ENCODE measurements at places on chromosomes 1 and 21.

DNA sequence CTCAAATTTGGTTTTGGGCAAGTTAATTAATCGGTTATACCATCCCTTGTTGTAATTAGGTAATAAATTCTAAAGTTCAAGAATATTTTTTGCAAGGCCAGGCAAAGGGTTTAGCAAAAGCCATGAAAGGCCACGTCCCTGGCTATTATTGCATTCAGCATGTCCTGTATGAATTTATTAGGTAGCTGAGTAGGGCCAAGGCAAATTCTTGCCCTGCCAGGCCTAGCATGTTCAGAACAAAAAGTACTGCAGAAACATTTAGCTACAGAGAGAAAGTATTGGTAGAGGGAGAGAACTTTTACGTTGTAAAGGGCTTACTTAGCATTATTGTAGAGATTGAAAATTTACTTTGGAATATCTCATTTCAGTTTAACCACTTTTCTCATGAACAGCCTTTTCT is 94.4 kb downstream of the PATJ start:
- no peak for DNase-seq

GRCh38 chr1:146039844-146040194 is 18.3 kb upstream of the HJV start:
- DNase-seq: peak; percentile 34

DNA sequence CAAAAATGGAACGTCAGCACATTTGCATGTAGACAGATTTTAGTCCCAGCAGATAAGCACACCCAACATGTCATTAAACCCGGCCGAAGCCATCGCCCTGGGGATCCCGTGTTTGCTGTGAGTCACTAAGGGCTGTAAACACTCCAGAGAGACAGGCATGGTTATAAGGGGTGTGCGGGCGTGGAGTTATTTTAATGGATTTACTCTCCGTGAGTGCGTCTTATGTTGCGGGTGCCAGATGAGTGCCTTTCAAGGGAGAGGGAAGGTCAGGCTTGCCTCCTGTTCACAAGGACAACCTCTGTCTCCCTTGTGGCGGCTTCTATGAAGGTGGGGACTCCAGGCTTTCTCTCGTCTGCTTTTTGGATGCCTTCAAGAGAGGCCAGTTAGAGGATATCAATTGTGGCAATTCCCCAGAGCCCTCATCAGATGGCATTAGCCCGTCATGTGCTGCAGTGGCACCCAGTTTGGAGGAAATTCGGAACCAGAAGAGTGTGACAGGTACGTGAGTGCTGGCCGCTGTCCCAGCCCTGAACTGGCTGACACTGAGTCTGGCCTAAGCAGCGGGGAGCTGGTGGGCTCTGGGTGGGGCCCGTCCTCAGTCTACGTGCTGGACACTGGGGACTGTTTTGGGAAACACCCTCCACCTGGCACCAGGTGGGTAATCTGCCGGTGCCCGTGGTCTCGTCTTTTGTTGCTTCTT is 223.8 kb upstream of the TMEM51 start:
- DNase-seq: peak; percentile 72

GRCh38 chr1:158246650-158247049 is 7.6 kb upstream of the CD1A start:
- DNase-seq: no peak

DNA sequence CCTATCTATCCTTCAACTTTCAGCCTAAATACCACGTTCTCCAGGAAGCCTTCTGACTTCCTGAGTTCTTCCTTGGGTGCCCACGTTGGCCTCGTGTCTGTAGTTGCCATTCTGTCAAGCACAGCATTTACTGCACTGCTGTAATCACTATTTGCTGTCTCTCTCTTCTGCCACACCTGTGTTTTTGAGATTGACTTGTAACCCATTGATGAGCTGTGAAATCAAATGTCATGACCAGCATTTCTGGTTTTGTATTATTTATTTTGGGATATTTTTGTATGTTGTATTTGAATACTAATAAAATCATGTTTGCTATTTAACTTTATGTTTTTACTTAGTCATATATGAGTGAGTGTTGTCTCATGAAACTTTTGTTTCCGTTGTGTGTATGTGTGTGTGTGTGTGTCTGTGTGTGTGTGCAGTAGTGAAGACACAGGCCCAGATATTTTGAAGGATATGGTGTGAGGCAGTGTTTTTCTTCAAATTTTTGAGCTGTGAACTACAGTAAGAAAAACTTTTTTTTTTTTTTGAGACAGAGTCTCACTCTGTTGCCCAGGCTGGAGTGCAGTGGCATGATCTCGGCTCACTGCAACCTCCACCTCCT is 126.2 kb upstream of the SERBP1 start:
- DNase-seq: no peak

DNA sequence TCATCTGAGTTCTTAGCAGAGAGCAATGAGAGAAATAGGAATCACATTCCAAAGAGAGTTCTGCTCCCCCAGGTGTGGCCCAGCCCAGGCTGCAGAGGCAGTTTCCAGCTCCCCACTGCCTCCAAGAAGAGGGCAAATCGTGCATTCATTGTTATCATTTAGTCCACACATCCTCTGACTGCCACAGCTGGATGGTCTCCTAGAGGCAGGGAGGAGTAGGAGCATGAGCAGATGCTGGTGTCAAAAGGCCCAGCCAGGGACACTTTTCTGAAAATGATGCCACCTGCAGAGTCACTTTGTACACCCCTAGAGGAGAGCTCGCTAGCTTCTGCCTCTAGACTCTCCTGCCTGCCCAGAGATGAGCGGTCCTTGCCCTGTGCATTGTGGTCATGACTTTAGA is 33.6 kb upstream of the GNPAT start:
- DNase-seq: peak; percentile 3

DNA sequence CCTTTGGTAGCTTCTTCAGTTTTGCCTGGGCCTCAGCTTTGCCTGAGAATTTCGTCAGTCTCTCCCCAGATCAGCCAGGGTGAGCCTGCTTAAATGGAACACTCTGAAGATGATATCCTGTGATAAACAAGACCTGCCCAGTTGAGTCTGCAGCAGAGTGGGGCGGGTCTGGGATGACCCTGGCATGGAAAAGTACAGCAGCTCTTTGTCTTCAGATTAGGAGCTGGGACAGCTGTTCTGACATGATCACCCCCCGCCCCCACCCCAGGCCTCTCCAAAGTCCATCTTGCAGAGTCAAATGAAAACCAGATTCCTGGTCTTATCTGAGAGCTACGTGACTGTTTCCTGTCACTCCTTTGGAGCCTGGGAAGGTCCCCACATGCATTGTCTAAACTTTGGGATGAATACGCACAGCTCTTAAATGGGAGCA is 2.2 kb upstream of the TMEM51 start:
- no peak for DNase-seq

DNA sequence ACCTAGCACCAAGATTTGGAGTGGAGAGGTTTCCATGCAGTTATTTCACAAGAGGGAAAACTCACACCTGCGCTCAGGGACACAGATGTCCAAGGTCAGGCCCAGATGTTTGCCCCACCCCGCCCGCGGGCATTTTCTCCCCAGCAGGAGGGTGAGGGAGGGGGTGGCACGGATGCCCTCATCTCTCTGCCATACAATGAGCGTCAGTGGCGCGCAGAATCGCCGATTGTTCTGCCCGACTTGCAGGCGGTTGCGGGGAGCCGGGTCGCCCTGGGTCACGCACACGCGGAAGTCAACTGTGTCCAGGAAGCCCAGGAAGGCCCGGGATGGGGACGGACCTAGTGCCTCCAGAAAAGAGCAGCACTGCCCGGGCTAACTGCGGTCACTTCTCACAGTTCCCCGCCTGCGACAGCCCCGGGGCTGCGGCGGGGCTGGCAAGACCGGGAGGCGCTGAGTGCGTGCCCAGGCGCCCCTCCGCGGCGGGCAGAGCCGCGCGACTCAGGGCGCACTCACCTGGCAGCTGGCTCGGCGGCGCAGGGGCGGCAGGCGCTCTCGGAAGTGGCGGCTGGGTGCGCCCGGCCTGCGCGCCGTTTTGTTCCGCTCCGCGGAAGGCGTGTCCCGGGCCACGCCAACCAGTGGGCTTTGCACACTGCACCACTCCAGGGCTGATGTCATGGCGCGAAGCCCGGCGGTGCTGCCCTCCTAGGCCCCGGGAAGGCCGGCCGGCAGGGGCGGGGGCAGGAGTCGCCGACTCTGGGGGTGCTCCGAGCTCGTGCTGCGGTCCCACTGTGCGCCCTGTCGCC is at the start of gene CSRP1:
TSS of gene CSRP1 (minus strand) at position 567 of the 803 bp plus-strand sequence. CDS start 10,820 bp downstream, outside the sequence.
- DNase-seq: peak; percentile 90

DNA sequence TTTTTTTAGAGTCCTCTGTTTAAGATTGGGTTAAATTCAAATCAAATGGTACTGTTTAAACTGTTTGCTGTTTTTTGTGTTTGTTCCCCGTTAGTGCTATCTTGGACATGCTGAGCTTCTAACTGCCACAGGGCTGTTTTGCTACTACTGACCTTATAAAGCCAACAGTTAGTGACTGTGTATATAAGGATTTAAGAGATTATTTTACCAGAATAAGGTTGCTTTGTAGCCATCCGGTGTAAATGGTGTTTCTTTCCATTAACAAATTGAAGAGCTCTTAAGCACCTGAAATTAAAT is 37.0 kb downstream of the ZNF281 start:
- no peak for DNase-seq

- DNase-seq: no peak
Measured at GRCh38 chr1:145863282-145864018, 4.6 kb upstream of the PIAS3 start.

DNA sequence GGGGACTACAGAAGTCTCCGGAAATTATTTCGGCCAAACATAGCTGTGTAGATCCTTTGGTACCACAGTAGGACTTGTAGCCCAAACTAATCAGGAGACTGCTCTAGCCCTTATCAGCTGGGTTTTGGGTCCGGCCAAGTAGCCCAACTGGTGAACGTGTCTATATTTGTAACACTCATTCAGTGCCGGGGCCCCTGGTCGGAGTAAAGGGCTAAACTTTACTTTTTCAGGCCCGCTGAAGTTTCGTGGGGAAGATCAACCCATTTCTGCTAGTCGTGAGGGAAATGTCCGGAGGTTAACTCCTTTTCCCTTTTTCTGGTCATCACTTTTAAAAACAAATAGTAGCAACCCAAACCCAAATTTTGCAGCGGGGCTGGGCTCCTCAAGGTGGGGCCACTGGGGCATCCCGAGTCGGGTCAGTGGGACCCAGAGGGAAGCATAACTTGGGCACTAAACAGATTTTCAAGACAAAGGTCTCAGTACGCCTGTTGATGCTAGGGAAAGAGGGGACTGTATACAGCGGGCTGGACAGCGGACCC is 1.7 kb downstream of the LHX9 start:
- no peak for DNase-seq

GRCh38 chr21:18460979-18461378 is 57.4 kb upstream of the TMPRSS15 start:
- no peak for DNase-seq

GRCh38 chr1:18932387-18932786 is 24.1 kb downstream of the IFFO2 start:
- DNase-seq: no peak

DNA sequence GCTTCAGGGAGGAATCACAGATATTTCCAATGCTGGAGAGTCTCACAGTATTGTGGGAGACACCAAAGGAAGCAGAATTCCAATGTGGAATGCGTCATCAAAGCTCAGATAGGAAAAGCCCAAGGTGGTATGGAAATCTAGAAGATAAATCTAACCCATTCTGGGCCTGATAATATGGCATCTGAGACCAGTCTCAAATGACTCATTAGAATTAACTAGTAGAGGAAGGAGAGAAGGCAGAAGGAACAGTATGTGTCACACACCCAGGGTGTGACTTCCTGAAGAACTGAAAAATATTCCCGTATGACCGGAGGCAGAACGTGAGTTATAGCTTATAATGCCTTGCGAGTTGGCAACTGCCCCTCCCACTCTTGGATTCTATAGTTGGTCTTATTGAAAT is 499.2 kb downstream of the PLPP3 start:
- no peak for DNase-seq

DNA sequence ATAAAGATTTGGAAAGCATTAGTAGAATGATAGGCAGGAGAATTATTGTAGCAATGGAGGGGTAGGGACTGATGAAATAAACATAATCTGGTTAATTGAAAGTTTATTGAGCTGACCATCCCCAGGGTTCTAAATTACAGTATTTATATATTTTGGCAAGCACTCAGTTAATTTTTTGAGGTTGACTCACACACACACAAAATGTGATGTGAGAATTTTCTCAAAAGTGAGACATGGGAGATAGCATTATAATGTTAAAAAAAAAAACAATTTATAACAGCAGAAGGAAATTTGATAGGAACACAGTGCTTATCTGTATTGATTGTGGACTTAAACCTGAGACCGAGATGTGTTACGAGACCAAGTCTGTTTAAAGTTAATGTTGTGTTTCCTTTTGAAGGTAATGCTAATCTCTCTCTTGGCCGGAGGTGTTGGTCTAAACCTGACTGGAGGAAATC is 24.6 kb downstream of the TRIM45 start:
- DNase-seq: no peak

GRCh38 chr1:62467092-62467491 is 30.2 kb downstream of the USP1 start:
- no peak for DNase-seq

- no peak for DNase-seq
Measured at GRCh38 chr1:20477348-20478056, 8.5 kb downstream of the CAMK2N1 start.

DNA sequence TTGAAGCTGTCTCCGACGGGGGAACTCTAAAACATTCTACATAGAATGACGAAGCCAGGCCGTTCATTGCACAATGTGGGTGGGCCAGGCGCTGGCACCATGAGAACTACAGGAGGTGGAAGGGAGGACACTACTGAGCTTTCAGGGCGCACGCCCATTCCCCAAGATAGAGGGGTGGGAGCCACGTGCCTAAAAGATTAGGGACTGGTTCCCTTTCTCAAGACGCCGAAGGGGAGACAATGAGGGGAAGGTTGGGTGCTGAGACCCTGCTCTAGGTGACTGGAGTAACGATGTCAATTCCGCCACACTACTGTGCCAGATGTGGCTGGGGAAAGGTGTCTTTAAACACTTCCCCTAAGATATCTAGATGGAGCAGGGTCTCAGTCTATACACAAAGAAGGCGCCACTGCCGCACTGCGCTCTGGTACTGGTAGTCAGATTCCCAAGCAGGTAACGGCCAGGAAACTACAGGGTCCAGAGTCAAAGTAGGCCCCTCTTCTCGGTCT is 782 bp downstream of the CSDE1 start:
- DNase-seq: no peak
